ENCODE measurements at places on chromosomes 16 and 17.

- no peak for DNase-seq
Measured at GRCh38 chr17:29141514-29141876, 38.7 kb downstream of the MYO18A start.

GRCh38 chr16:12703935-12704334, 99.8 kb downstream of the CPPED1 start:
- DNase-seq, result no peak

- no peak for DNase-seq
Measured at GRCh38 chr17:35297666-35298065, 54.8 kb downstream of the SLFN5 start.

DNA sequence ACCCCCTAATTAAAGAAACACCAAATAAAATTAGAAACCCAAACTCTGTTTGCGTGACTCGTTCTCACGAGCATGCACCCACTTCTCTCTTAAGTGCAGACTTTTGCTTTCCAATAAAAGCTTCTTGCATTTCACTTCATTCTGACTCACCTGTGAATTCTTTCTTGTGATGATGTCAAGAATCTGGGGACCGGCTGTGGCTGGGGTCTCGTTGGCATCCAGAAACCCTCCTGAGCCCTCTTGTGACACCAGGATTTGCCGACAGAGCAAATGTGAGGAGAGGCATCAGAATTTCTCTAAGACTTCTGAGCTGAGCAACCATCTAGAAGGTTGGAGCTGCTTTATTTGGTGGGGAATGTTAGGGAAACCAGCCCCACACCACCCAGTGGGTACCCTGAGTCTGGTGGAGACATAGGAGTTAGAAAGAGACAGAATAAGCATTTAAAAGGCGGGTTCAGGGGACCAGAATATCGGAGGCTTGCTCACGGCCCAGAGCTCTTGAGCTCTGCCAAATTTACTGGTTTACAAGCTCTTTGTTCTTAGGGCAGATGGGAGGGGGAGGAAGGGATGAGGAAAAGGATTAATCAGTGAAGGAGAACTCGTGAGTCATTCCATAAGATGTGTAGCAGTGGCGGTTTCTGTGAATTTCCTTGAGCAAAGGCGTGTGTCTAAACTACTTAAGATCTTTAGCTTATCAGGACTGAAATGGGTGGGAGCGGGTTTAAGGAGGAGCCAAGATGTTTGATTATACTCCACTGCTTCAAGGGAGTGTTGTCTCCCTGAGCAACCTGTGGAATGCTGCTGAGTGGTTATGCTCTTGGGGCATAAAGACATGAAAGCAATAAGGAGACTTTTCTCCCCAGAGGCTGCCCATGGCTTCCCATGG, 24.2 kb upstream of the TMC5 start:
- DNase-seq, result no peak

DNA sequence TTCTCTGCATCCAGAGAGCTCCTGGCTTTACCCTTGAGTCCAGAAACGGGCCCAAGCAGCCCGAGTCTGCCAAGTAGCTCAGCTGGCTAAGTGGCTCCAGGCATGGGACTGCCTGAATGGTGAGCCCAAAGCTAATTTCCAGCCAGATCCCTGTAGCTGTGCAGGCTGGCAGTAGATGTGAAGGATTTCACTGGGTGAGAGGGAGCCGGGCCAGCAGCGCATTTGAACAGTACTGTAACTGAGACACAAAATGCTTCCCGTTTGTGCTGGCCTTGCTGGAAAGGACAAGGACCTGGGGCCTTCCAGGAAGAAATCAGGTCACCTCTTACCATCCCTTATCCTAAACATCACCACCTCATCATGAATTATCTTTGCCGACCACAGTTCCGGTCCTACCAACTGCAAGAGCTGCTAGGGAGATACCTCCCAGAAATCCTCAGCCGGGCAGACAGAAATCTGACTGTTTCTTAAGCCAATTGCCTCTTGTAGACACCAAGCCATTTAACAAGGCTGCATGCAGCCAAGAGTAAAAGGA, 3.7 kb downstream of the TIMP2 start:
- no peak for DNase-seq

- no peak for DNase-seq
Measured at GRCh38 chr16:31428638-31429247, 583 bp upstream of the COX6A2 start.

- peak; percentile 98 for DNase-seq
Measured at GRCh38 chr16:10942352-10943063, at the start of gene DEXI. Gene DEXI, minus strand, starts transcription at chr16:10942468. Its CDS starts 463 bp downstream, at chr16:10942005.

- no peak for DNase-seq
Measured at GRCh38 chr17:74860872-74861661, 1.4 kb upstream of the GRIN2C start.

DNA sequence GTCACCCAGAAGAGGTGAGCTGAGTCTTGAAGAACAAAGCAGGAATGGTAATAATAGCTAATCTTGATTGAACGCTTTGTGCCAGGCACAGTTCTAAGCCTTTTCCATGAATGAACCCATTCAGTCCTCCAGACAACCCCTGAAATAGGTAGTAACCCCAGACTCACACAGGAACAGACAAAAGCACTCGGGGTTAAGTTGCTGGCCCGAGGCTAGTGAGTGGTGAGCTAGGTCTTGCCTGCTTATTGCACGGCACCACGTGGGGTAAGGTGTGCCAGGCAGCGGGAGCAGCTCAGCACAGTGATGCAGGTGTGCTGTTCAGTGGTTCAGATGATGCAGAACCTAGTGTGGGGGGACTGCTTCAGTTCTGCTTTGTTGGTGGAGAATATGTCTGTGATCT, 181.6 kb downstream of the RAB11FIP4 start:
- DNase-seq, result no peak

GRCh38 chr16:77899416-77899815, 111.1 kb downstream of the VAT1L start:
- DNase-seq, result no peak

DNA sequence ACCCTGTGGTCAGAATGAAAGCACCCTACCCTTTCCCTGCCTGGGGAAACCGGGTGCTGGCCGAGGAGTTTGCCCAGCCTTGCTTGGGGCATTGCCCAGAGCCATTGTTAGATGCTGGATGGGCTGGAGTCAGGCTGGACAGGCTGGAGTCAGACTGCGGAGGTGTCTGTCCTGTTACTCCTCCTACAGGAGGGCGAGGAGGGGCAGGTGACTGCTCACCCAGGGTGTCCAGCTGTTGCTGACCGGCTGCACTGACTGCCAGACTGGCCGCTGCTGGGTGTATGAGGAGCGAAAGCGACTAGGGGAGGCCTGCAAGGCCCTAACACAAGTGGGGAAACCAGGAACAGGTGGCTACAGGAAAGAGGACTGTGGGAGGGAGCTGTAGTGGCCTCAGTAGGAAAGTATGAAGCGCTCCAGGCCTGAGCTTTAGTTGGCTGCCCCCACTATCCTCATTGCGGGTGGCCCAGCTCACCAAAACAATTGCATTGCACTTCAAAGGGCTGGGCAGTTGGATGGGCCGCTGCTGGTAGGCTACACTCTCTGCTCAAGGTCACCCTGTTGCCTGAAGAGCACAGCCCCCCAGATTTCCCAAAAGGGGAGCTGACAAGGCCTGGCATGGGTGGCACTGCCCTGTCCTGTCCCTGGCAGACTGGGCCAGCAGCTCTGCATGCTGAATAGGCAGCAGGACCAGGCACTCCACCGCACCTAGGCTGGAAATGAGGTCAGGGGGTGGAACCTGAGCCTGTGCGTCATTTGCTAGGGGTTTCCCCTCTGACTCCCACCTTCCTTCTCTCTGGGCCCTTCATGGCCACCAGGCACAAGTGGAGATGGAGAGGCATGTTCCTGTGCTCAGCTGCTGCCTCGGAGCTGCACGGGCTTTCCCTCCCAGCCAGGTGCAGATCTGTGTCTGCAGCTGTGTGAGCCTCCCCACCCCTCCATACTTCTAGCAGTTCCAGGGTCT, 18.4 kb downstream of the LDHD start:
- DNase-seq, result peak; percentile 91

- DNase-seq, result no peak
Measured at GRCh38 chr17:66025551-66025950, 166.4 kb downstream of the CEP112 start.

GRCh38 chr17:79085154-79085920, 10.7 kb downstream of the ENGASE start:
- no peak for DNase-seq

DNA sequence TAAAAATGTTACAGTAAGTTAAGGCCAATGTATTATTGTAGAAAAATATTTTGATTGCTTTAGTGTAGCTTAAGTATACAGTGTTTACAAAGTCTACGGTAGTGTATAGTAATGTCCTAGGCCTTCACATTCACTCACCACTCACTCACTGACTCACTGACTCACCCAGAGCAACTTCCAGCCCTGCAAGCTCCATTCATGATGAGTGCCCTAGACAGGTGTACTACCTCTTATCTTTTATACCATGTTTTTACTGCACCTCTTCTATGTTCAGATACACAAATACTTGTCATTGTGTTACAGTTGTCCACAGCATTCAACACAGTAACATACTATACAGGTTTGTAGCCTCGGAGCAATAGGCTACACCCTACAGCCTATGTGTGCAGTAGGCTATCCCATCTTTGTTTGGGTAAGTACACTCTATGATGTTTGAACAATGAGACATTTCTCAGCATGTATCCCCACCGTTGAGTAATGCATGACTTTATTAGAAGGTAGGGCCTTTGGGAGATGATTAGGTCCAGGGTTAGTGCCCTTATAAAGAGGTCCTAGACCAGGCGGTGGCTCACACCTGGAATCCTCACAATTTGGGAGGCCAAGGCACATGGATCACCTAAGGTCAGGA, 117.8 kb downstream of the SLC39A11 start:
- no peak for DNase-seq

- DNase-seq, result no peak
Measured at GRCh38 chr17:3989041-3989886, 25.0 kb upstream of the ATP2A3 start.

DNA sequence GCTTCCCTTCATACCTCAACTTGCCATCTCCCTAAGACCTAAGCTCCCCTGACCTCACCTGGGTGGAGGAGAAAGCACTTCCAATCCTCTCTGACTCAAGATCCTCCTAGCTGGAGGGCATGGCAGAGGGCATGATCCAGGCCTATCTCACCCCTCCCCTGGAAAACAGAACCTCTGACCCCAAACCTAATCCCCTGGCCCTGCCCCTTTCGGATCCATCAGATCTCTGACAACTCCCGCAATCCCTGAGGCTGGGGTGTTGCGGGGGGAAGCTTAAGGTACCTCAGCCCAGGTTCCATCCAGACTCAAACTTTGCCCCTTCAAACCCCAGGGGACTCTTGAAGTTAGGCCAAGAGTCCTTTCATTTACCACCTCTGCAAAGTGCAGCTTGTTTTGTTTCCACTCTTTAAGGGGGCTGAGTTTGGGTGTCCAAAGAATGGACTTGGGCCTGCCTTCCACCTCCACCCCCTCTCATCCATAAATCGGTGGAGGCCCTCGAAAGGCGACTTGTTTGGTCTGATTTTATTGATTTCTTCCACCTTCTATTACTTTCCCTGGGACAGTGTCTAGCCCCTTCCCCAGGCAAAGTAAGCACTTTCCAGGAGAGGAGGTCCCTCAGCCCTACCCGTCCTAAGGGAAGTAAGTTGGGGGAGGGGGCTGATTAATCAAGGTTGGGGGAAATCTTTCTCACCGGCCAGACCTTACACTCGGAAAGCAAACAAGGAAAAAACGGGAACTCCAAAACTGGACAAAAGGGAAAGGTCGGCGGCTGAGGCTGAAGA, 2.6 kb downstream of the EPOP start:
- DNase-seq, result no peak

- no peak for DNase-seq
Measured at GRCh38 chr17:32275060-32276042, 9.7 kb downstream of the RHBDL3 start.

- DNase-seq, result no peak
Measured at GRCh38 chr17:49016775-49017463, 19.7 kb downstream of the IGF2BP1 start.

DNA sequence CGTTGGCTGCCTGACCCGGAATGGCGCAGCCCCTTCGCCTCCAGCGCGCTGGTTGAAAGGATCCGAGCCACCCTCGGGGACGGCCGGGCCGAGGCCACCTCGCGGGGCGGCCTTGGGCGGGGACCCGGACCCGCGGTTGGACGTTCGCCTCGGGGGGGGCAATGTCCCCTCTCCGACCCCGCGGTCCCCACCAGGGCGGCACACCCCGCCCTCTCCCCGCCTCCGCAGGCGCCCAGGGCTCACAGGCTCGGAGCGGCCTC, 1.0 kb upstream of the SOX8 start:
- no peak for DNase-seq

GRCh38 chr17:75807861-75808260, 23.3 kb downstream of the UNK start:
- DNase-seq, result no peak

GRCh38 chr16:11023262-11024039, 79.1 kb downstream of the CLEC16A start:
- no peak for DNase-seq

DNA sequence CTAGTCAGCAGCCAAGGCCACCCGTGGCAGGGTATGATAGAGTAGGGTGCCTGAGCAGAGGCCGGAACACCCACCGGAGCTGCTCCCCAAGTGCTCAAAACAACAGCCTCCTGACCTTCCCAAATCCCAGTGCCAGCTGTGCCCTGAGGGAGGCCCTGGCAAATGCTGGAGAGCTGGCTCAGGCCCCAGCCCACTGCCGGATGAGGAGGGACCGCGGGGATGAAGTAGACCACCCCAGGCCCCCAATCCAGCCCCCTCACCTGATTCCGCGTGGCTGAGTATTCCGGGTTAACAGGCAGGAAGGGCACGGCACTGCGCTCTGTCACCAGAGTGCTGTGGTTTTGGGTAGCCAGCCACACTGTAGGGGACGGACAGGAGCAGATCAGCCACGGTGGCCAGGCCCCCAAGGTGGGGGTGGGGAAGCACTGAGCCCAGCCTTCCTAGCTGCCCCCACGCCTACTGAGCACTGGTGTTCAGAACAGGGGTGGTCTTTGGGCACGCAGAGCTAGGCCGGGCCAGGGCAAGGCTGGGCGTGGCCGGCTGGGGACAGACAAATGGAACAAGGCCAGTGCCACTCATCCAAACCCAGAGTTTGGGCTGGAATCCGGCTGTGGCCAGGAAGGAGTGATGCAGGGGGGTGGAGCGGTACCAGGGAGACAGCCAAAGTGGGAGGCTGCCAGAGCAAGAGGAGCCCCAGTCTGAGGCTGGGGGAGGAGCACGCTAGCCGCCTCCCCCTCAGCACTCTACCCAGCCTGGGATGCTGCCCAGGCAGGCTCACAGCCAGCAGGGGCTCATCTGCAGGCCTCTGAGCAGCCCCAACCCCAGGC, 9.1 kb downstream of the TP53I13 start:
- no peak for DNase-seq

DNA sequence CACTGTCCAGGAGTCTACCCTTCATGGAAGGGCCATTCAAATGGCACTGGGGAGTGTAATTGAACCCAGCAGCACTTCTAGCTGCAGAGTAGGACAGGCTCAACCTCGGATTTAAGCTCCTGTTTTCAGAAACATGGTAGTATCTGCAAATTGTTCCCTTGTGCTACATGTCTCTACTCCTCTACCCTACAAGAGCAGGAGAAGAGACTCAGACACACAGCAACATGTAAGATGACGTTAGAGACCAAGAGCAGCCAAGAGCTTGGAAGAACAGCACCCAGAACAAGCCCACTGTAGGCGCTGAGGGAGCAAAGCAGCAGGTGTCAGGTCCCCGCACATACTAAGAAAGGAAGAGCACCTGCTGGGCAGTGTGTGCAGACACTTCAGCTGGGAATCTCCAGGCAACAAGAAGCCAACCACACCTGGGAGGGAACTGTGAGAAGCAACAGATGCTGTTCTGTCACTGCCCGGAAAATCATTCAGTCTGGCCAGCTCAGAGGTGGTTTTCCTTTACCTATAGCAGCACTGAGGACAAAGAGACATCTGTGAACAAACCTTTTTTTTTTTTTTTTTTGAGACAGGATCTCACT, 35.6 kb upstream of the MNT start:
- DNase-seq, result no peak

- no peak for DNase-seq
Measured at GRCh38 chr17:57874434-57875289, 24.8 kb upstream of the MRPS23 start.

GRCh38 chr17:79298799-79299198, 224.2 kb downstream of the ENGASE start:
- DNase-seq, result no peak

Data from activated effector memory CD4-positive, alpha-beta T cell treated with anti-CD3 and anti-CD28 coated beads, Interleukin-2, amount 50 U/mL, for 16 hours (primary cell).